Germinal center (tissue), 1 donor: ENCODE measurements at places on chromosomes 4 and X.

DNA sequence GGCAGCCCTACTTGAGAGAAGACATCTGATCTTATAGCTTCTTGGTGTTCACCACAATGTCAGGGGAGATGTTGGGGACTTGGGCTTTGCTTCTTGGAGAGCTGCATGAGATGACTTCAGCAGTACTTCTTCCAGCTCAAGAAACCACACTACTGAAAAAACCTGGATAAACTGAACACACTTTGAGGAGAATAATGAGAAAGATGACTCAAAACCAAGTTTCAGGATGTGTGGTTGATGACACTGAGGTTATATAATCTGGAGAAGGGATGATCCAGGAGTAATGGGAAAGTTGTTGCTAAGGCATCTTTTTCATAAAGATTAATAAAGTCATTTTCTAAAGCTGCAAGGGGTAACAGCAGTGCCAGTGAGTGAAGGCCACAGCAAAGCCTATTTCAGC lies 58.4 kb upstream of the PNPLA4 start:
- DNase-seq, result no peak

DNA sequence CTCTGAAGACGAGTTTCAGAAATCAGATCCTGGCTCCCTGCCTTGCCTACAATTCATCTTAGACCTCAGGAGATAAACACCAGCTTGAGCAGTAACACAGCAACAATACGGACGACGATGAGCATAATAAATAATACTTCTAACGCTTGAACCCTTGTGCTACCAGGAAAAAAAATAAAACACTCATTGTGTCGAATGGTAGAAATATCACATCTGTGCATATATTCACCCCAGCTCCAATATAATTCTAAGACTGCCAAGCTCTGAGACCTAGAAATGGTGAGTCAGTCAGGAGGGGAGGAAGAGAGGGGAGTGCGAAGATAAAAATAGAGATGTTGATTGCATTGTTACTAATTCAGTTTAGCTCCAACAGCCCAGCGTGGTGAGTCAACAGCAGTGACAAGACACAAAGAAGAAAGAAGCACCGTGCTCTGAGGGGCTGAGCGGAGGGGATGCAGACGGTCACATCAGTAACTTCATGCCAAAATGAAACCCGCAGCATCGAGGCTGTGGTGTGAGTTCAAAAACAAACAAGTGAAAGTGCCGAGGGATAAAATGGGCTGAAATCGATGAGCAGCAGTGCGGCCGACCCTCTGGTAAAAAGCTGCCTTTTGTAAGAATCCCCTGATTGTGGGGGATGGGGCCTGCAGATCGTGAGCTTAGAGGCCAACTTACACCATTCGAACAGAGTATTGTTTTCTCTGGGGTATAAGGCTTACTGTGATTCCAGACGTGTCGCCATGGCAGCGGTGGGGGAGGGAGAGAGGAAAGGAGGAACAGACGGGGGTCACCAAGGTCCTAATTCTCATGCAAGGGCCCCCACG lies 150.4 kb downstream of the MGST2 start:
- DNase-seq, result no peak

- DNase-seq, result no peak
Observed at GRCh38 chr4:32454482-32454881, 1734.3 kb downstream of the PCDH7 start.

- no peak for DNase-seq
Observed at GRCh38 chrX:153974726-153975286, 2.3 kb downstream of the TMEM187 start.

- peak; percentile 8 for DNase-seq
Observed at GRCh38 chr4:48203819-48204218, 65.8 kb downstream of the TEC start.

DNA sequence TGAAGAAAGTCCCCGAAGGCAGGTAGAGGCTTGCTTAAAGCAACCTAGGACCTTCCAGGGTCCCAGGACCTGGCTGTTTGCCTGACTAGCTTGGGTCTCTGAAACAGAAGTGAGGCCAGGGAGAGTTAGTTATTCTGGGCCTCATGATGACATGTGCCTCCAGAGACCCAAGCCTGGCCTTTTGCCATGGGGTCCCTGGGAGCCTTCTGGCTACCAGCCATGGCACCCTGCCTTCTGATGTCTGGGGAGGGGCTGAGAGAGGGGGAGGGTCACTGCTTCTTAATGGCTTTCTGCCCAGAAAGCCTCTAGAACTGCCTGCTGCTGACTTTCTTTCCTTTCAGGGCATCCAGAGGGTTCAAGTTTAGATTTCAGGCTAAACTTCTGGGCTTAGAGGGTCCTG lies 1.0 kb upstream of the STARD8 start:
- DNase-seq, result no peak
